SJCRH30 (cell line): ENCODE measurements at places on chromosomes 2 and 18. TPM values are rescaled to one million over a fixed set of nuclear protein-coding genes. Genes with fewer than 3 reads are reported as not detected.

GRCh38 chr2:70771446-70771845 lies 3.4 kb upstream of the ADD2 start:
- no peak overlapping the region for H3K27ac ChIP-seq
- no peak for DNase-seq
- no peaks in the 10 kb centered on the region for H3K4me1 ChIP-seq

DNA sequence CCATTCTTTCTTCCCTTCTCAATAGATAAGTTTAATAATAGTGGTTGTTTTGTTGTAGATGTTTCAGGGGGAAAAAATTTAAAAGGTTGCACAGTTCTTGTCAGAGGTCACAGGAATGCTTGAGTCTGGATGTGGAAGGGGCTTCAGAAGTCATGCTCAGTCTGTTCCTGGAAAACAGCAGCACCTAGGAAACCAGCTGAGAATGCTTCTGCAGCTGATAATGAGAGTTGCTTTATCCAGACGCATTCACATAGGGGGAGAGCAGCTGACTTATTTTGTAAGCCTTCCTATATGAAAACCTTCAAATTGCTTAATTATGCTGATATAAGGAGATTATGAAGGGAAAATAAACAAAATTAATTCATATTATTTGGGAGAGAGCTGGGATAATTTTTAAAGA lies 235.5 kb downstream of the GULP1 start:
- no peaks in the 10 kb centered on the region for H3K27me3 ChIP-seq
- peaks cover 4% of the 10 kb centered on the region; the same call in 1 of the 2 replicates for H3K4me1 ChIP-seq
- no peak overlapping the region for H3K4me3 ChIP-seq
- DNase-seq = no peak
- peaks cover 13% of the 10 kb centered on the region; the same call in 1 of the 2 replicates for H3K36me3 ChIP-seq

The RASGRP3 gene
- total RNA-seq = 2.0 and 2.8 TPM in 2 replicates

- H3K36me3 ChIP-seq = no peaks in the 10 kb centered on the region
- H3K27ac ChIP-seq = no peak overlapping the region
- H3K4me3 ChIP-seq = no peak overlapping the region
- no peak for DNase-seq
- H3K4me1 ChIP-seq = peaks cover 14% of the 10 kb centered on the region
These were observed 50.3 kb upstream of the ST3GAL5 start for GRCh38 chr2:85939131-85939530.

The USP14 gene
- total RNA-seq = 23.1 and 24.9 TPM in 2 replicates

- H3K27me3 ChIP-seq = no peaks in the 10 kb centered on the region
- H3K36me3 ChIP-seq = no peaks in the 10 kb centered on the region
- H3K4me3 ChIP-seq = no peak overlapping the region
- H3K4me1 ChIP-seq = peaks cover 37% of the 10 kb centered on the region
These were observed 43.5 kb downstream of the BMP10 start for GRCh38 chr2:68827666-68828065.

The PJVK gene
- 1.3 TPM in 2 replicates for total RNA-seq

The SP140L gene
- 2.9 and 3.7 TPM in 2 replicates for total RNA-seq

GRCh38 chr2:207450186-207450585 lies 79.6 kb upstream of the CREB1 start:
- H3K4me1 ChIP-seq = no peaks in the 10 kb centered on the region
- H3K36me3 ChIP-seq = no peaks in the 10 kb centered on the region
- H3K27me3 ChIP-seq = no peaks in the 10 kb centered on the region

DNA sequence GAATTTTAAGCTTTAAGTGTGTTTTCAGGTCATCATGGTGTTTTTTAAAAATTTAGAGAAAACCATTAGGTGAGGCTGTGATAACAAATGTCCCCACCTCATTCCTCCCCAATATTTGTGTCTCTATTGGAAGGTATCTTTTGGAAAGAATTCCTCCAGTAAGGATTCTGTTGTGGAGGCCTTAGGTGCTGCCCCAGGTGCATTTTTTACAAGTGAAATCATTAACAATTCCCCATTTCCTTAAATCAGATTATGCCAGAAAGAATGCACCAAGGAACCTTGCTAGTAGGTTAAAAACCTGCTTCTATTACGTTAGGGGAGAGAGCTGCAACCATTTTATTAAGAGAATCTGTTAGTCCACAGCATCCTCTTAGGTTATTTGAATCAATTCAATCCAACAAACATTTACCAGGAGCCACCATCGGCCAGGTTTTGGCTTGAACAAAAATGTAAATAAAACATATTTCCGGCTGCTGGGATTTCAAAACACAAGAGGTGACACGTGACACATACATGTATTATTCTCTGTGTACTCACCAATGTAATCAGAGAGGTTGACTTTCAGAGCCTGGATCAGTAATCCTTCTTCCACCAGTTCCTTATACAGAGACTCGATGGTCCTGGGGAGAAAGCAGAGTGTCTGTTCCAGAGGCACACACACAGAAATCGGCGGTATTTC lies 112.5 kb upstream of the ASB18 start:
- H3K27ac ChIP-seq = no peak overlapping the region
- DNase-seq = no peak
- H3K4me3 ChIP-seq = no peak overlapping the region
- H3K4me1 ChIP-seq = no peaks in the 10 kb centered on the region
- no peaks in the 10 kb centered on the region for H3K36me3 ChIP-seq

The AQP12B gene
- not detected in 2 replicates for total RNA-seq

The LOXHD1 gene
- total RNA-seq = not detected in 2 replicates

- H3K27me3 ChIP-seq = no peaks in the 10 kb centered on the region
- H3K27ac ChIP-seq = no peak overlapping the region
- H3K4me1 ChIP-seq = no peaks in the 10 kb centered on the region
- no peak for DNase-seq
- no peaks in the 10 kb centered on the region for H3K36me3 ChIP-seq
- H3K4me3 ChIP-seq = no peak overlapping the region
These were observed 248.5 kb downstream of the TPGS2 start for GRCh38 chr18:36580266-36580665.

GRCh38 chr2:18245375-18245774 lies 315.1 kb downstream of the RDH14 start:
- H3K36me3 ChIP-seq = no peaks in the 10 kb centered on the region
- peak; percentile 64 for DNase-seq
- H3K4me1 ChIP-seq = peaks cover 29% of the 10 kb centered on the region
- H3K27ac ChIP-seq = peak overlapping the region; percentile 8; the same call in 1 of the 2 replicates
- H3K4me3 ChIP-seq = no peak overlapping the region
- H3K27me3 ChIP-seq = no peaks in the 10 kb centered on the region

DNA sequence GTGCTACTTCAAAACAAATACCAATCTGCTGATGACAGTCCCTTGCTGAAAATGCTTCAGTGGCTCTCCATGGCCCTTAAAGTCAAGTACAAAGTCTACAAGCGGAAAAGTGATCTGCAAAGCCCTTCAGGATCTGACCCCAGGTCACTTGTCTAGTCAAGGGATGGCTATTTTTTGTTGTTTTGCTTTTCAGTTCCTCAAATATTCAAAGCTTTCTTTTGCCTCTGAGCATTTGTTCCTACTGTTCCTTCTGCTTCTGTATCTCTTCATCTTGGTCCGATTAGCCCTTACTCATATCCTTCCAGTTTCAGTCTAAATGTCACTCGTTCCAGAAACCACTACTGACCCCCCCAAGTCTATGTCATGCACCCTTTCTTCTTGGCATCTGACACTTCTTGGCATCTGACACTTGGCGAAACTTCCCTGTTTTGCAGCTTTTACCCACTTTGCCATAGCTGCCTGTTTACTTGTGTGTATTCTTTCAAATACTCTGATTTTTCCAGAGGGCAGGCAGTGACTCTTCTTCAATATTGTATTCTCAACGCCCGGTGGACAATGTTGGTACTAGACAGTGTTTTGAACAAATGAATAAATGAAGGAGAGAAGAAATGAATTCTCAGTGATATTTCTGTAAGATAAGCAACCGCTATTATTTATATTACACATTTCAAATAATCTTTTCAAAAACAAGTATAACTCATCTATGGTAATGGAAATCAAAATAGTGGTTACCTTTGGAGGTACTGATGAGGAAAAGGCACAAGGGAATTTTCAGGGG lies 175.9 kb upstream of the FN1 start:
- no peak overlapping the region for H3K4me3 ChIP-seq
- peaks cover 2% of the 10 kb centered on the region; the same call in 1 of the 2 replicates for H3K4me1 ChIP-seq
- DNase-seq = no peak
- H3K27me3 ChIP-seq = no peaks in the 10 kb centered on the region
- H3K36me3 ChIP-seq = no peaks in the 10 kb centered on the region

- H3K27ac ChIP-seq = peak overlapping the region; percentile 81
- H3K4me3 ChIP-seq = peak overlapping the region; percentile 45
- peak; percentile 64 for DNase-seq
- H3K27me3 ChIP-seq = no peaks in the 10 kb centered on the region; the same call in 1 of the 2 replicates
These were observed 114.6 kb downstream of the ZEB2 start for GRCh38 chr2:144405321-144405720.

DNA sequence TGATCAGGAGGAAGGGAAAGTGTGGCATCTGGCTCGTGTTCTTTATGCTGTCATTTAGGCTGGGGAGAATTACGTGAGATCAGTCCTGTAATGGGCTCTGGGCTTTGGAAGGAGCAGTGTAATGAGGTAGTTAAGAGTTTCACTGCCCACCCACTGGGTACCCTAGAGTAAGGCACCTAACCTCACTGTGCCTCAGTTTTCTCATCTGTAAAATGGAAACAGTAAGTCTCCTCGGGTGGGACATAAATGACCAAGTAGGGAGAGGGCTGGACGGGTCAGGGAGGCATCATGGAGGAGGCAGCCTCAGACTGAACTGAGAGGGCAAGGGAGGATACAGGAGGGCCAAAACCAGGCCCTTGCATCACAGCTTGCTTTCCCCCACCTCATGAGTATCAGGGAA lies 97.3 kb upstream of the MCFD2 start:
- peaks cover 45% of the 10 kb centered on the region for H3K4me1 ChIP-seq
- no peaks in the 10 kb centered on the region for H3K27me3 ChIP-seq
- DNase-seq = no peak
- no peak overlapping the region for H3K27ac ChIP-seq

DNA sequence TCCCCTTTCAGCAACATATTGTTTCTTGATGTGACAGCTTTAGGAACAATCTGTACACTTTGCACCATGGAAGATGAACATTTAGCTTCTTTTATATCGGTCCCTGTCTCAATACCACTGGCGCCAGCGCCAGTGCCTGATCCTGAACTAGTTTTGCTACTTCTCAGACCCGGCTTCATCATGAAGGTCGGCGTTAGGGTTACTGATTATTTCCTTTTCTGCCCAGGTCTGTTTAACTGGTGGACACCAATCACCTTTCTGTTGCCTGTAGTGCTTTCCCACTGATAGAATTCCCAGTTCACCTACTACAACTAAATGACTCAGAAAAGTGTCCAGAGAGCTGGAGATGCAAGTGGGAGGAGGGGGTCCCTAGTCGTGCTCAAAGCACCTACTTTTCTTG lies 99.5 kb downstream of the MYCN start:
- peaks cover 47% of the 10 kb centered on the region for H3K4me1 ChIP-seq
- H3K4me3 ChIP-seq = no peak overlapping the region
- no peaks in the 10 kb centered on the region for H3K36me3 ChIP-seq
- peak overlapping the region; percentile 97 for H3K27ac ChIP-seq
- H3K27me3 ChIP-seq = no peaks in the 10 kb centered on the region
- DNase-seq = peak; percentile 54

The NEU2 gene
- total RNA-seq = not detected in 2 replicates

DNA sequence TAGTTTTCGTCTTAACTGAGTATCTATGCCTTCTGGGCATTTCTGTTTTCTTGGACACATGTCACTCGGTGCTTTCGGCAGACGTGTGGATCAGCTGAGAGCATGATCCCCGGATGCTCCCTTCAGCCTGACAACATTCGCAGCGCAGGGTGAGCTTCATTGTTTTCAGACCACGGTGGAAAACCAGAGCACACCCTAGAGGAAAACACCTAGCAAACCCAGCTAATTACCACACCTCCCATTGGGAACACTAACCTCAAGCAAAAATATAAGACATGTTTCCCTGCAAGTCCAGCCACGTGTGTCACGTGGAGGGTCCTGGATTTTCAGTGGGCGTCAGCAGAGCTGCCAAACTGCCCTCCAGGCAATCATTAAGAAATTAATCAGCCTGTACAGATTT lies 31.0 kb downstream of the ANKRD29 start:
- DNase-seq = no peak
- no peaks in the 10 kb centered on the region for H3K4me1 ChIP-seq
- H3K36me3 ChIP-seq = no peaks in the 10 kb centered on the region

- no peaks in the 10 kb centered on the region for H3K36me3 ChIP-seq
- no peaks in the 10 kb centered on the region for H3K27me3 ChIP-seq
- no peaks in the 10 kb centered on the region; the same call in 1 of the 2 replicates for H3K4me1 ChIP-seq
These were observed 47.0 kb downstream of the SERTAD2 start for GRCh38 chr2:64606479-64607363.

The CCDC178 gene
- total RNA-seq = not detected in 2 replicates

DNA sequence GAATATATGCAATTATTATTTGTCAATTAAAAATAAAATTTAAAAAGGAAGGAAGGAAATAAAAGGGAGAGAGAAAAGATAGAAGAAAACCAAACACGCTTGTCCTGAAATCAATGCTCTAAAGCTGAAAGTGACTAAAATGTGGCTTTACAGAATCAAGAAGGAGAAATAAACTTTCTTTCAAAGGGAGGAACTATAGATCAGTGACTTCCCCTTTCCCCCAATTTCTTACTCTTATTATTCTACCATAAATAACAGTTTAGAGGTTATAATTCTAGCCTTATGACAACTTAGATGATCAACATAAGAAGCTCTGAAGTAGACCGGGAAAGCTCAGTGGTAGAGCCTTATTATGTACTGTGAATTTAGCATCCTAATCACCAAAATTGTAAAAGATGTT lies 122.5 kb downstream of the ARHGAP15 start:
- no peak overlapping the region for H3K27ac ChIP-seq
- no peak overlapping the region for H3K4me3 ChIP-seq
- H3K4me1 ChIP-seq = no peaks in the 10 kb centered on the region
- H3K36me3 ChIP-seq = no peaks in the 10 kb centered on the region

The INSIG2 gene
- total RNA-seq = 7.4 and 11.0 TPM in 2 replicates

GRCh38 chr2:178204977-178205376 lies 10.7 kb downstream of the OSBPL6 start:
- H3K27me3 ChIP-seq = no peaks in the 10 kb centered on the region
- no peak for DNase-seq
- H3K36me3 ChIP-seq = no peaks in the 10 kb centered on the region
- peaks cover 8% of the 10 kb centered on the region for H3K4me1 ChIP-seq
- H3K27ac ChIP-seq = no peak overlapping the region
- H3K4me3 ChIP-seq = no peak overlapping the region
